NCI-H526 treated with DMSO at 0.1 percent for 48 hours (cell line): ENCODE measurements at places on chromosomes 16 and 17.
A peak's percentile ranks its signal among the peaks of the same experiment; 100 is the strongest.

- no peak for DNase-seq
Measured at GRCh38 chr17:80871341-80871740, 120.3 kb upstream of the CHMP6 start.

DNA sequence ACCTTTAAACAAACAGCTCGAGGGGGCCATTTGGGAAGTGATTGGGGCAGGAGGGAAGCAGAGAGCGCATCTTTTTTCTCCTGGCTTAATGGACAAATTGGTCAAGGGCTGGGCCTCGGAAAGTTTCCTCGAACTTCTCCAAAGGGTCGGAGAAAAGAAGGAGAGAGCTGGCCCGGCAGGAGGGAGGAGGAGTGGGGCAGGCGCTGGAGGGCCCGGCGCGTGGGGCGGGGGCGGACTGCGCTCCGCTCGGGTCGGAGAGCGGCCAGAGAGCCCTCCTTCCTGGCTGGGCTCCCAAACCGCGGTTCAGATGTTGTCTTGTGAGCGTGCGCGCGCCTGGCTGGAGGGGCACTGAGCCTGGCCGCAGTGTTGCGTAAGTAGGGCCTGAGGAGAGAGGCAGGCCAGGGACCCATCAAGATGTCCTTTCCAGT is 1.2 kb downstream of the MMP2 start:
- no peak for DNase-seq

GRCh38 chr16:50067290-50067853 is 1.6 kb downstream of the HEATR3 start:
- no peak for DNase-seq

GRCh38 chr16:86597880-86598606 is 19.7 kb downstream of the FOXL1 start:
- no peak for DNase-seq

- DNase-seq, result no peak
Measured at GRCh38 chr17:69819316-69820087, 255.5 kb upstream of the KCNJ16 start.

- no peak for DNase-seq
Measured at GRCh38 chr17:11948789-11949188, 48.5 kb downstream of the ZNF18 start.

GRCh38 chr16:52552643-52553042 is 5.7 kb upstream of the TOX3 start:
- DNase-seq, result peak; percentile 31

DNA sequence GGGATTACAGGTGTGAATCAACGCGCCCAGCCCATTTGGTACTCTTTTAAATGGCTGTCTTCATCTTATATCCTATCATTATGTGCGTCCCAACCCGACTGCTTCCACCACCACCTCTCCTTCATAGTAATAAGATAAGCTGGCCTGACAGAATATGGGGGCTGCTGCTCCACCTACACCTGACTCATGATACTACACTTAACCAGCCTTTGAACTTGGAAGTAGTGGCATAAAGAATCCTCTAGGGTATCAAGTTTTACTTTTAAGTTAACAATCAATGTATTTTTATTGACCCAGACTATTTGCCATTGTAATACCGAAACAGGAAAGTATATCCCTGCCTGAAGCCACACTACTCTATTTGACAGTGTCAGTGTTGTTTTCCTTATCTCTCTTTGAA is 18.8 kb downstream of the PDZD9 start:
- no peak for DNase-seq

- DNase-seq, result no peak
Measured at GRCh38 chr17:9702914-9703780, 57.8 kb downstream of the USP43 start.

DNA sequence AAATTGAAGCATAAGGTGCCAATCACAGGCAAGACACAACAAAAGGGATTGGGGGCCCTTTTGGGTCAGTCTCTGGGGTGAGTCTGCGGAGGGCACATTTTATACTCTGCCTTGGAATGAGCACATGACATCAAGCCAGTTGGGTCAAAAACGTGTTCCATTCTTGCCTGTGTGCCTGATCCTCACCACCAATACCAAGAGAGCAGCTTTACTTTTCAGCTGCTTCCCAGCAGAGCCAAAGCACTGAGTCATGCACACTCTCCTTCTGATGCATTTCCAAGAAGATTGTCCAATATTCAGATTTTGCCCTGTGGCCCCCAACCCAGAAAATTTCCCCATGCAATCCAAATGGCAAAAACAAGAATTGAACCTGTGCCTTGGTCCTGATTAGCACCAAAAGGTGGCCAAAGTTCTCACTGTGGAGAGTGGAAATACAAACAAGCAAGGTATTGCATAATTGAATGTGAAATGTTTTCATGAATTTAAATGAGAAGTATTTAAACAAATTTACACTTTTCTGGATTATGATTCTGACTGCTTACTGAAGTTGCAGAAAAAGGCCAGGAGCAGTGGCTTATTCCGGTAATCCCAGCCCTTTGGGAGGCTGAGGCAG is 217.8 kb upstream of the SOX9 start:
- DNase-seq, result no peak

DNA sequence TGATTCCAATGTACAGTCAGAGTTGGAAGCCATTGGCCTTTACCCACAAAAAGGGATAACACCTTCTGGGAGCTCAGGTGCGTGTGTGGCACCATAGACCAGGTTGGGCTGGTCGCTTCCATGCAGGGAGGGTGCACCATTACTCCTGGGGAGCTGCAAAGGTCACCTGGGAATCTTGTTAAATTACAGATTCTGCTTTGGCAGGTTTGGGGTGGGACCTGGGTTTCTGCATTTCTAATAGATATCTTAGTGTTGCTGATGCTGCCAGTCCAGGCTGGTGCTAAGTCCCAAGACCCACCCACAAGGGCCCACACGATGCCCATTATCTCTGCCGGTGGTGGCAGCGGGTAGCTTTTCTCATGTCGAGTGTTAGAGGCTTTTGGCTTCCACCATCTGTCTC is 148.3 kb upstream of the CACNG5 start:
- DNase-seq, result no peak

- DNase-seq, result peak; percentile 94
Measured at GRCh38 chr17:72222661-72223380, 102.0 kb downstream of the SOX9 start.

DNA sequence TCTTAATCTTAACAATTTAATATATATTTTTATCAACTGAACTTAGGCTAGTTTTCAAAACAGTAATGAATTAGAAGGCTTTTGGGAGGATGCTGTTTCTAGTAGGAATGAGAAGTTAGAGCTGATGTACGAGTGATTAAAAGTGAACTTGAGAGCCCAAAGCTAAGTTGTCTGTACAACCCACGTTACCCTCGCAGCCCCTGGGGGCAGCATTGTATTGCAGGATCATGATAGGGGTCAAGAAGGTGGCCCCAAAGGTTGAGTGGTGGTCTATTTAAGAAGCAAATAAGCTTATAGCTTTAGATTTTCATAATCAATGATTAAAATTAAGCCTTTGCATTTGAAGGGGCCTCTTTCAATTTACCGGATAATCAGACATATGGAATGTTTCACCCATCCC is 33.7 kb upstream of the ALDH3A2 start:
- no peak for DNase-seq

DNA sequence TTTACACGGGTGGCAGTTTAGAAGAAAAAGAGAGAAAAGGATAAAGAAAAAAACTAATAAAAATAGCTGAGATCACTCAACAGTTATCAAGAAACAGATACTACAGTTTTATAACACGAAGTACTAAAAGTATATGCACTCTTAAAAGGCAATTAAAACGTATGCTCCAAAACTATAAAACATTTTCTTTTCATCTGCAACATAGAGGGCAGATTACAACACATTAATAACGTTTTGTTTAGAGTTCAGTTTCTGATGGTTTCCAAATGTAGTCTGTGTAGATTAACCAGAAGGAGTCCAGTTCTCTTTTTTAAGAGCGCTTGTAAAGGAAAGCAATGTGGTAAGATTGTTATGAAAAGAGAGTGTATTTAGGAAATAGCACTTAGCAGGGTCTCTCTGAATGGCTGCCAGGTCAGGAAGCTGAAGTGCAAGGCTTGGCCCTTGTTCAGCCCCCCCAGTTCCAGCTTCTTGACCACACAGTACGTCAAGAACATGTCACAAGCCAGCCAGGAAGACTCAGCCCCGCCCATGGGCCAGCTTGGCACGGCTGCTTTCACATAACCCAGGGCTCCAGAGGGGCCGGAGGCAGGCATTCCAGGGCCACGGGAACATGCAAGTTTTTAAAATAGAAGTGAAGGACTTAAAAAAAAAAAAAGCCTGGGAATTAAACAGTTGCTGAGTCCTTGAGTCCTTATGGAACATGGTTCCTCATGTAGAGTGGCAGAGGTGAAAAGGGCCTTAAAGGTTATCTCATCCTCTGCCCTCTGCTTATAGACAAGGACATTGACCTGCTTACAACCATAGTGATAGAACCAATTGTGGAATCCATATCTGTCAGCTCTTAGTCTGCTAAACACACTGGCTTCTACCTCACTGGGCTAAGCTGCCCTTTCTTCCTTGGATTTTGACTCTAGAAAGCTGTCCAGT is 147.4 kb upstream of the TBX2 start:
- DNase-seq, result no peak

DNA sequence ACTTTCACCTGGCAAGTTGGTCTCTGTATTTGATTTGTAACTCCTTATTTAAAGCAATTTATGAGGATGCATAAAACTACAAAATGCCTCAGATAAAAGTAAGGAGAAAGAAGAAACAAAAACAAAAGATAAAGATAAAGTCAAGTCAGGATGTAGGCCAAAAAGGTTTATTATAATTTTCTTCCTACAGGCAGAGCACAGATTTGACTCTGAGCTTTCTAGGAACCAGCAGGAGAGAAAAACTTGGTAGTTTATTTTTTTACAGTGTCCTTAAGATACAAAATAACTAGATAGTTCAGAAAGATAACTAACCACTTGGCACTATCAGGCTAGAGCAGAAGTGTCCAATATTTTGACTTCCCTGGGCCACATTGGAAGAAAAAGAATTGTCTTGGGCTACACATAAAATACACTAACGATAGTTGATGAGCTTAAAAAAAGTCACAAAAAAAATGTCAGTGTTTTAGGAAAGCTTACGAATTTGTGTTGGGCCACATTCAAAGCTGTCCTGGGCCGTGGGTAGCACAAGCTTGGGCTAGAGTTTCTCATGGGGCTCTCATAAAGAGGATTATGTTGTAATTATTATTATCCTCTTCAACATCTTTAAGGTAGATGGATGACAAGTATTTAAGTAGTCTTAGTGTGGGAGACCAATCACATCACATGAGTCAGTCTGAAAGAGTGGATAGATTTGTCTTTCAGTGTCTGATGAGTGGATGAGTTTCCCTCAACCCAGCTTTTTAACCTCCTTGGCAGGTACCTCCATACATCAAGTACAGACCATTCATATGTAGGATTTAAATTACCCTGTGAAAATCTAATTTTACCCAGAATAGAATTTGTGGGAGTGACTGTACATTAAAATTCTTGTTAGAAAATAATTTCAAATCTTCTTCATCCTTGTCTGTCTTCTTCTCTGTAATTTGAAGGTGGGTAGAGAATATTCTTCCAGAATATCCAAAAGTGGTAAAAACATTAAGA is 17.0 kb downstream of the PAFAH1B1 start:
- DNase-seq, result no peak

DNA sequence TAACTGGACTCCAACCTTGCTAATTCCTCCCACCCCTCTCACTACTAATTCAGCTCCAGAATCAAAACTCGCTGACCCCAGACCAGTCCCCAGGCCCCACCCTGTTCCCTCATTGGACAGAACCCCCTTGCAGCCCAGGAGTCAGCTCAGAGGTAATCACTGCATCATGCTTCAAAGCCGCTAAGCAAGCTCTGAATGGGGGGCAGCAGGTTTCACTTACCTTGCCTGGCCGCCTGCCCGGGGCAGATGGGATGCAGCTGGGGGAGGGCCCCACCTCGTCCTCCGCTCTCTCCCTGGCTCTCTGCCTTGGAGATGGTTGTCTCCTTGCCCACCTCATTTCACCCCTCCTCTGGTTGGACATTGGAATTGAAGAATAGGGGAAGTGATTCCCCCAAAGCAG is 4.8 kb upstream of the NGFR start:
- no peak for DNase-seq

DNA sequence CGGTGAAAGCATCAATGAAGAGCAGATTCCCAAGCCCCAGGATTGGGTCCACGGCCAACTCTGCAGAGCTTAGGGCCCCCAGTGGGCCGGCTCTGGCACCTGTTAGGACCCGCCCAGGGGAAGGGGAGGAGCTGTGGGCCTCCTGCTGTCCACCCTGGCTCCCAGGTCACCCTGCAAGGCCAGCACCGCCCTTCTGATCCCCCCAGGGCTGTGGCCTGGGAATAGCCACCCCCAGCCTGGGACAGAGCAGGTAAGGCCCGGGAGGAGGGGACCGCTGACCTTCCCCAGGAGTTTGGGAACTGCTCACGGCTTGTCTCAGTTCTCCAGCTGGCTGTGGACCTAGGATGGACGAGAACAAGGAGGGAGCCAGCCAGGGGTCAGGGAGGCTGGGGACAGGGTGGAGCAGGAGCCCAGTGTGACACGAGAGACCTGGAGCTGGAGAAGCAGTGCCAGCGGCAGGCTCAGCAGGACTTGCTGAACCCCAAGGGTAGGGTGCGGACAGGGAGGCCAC is 39.3 kb upstream of the SLC38A10 start:
- no peak for DNase-seq

GRCh38 chr16:24839347-24839972 is 6.3 kb upstream of the SLC5A11 start:
- no peak for DNase-seq

DNA sequence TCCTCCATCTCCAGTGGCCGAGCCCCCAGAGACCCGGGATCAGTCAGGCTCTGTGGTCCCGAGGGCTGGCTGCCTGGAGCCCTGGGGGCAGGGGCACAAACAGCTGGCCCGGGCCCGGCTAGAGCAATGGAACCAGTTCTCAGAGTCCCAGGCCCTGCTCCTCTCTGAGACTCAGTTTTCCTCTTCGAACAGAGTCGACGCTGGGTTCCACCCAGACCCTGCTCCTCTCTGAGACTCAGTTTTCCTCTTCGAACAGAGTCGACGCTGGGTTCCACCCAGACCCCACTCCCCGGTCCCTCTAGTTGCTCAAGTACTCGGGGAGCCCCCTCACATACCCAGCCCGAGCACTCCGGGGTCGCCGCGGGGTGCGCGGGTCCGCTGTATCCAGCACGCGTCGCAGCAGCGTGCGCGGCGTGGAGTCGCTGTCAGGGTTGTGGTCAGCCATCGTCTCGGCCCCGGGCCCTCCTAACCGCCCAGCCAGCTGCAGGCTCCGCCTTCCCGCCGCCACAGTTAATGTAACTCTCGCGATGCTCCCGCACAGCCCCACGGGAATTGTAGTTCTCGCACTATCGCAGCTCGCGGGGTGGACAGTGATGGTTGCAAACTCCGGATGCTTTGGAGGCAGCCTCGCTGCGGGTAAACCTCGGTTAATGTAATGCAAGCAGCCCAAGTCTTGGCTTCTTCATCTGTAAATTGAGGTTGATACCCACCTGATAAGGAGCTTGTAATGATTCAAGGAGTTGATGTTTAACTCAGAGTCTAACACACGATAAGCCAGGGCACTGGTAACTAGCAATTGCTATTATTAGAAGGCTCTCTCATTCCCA is 8.5 kb upstream of the THAP11 start:
- DNase-seq, result peak; percentile 63

DNA sequence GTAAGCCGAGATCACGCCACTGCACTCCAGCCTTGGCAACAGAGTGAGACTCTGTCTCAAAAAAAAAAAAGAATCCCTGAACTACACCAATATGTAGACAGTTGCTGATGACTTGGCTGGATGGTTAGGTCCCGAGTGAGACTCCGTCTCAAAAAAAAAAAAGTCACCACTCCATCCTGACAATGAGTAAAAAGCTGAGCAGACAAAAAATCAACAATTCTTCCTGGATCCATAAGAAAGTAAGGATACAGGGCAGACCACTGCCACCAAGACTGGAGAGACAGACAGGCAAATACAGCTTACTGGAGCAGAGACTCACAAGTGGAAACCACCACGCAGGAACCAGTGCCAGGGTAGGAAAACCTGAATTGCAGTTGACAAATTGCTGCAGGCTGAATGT is 67.1 kb upstream of the ERCC4 start:
- no peak for DNase-seq
